ENCODE measurements at places on chromosomes 7 and 10.

DNA sequence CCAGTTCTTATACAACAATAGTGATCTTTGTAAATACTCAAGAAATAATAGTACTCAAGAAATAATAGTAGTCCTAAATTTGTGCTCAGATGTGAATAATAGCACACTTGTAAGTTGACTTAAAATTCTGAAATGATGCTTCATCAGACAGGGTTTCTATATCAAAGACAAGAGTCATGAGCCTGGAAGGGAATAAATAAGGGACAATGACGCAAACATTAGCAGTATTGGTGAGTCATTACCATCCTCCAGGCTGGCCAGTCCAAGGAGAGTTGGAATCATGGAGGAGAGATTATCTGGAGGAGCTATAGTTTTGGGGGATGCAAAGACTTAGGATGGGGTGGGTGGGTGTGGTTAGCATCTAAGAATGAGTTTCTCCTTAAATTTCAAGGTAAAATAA, 6.1 kb upstream of the SH3PXD2A start:
- no peak for DNase-seq

GRCh38 chr7:25994433-25994994, 157.5 kb upstream of the NFE2L3 start:
- no peak for DNase-seq

DNA sequence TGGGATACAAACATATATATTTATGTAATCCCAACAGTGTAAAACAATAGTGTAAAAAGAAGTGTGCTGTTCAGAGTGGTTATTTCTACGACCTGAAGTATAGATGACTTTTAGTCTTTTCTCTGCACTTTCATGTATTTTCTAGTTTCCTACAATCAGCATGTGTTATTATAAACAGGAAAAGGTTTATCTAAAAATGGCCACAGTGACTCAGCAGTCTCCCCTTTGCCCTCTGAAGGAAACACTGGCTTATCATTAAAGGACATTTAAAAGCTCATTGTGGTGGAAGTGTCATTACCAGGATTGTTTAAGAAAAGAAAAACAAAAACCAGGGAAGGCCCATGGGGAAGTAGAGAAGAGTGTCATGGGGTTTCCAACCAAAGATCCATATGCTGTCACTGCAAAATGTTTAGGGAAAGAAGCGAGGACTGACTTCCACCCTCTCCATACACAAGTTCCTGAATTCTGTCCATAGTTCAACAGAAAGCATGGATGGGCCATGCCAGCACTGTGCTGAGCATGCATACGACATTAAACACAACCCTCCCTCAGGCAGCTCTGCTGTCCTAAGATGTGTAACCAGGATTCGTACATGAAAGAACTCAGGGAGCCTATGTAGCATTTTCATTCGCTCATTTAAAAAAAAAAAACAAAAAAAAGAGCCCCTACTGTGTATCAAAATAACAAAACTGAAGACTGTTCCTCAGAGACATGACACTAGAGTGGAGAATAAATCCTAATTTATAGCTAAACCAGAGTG, 10.2 kb downstream of the CYREN start:
- no peak for DNase-seq

GRCh38 chr10:33478089-33478674, 143.7 kb upstream of the NRP1 start:
- no peak for DNase-seq

DNA sequence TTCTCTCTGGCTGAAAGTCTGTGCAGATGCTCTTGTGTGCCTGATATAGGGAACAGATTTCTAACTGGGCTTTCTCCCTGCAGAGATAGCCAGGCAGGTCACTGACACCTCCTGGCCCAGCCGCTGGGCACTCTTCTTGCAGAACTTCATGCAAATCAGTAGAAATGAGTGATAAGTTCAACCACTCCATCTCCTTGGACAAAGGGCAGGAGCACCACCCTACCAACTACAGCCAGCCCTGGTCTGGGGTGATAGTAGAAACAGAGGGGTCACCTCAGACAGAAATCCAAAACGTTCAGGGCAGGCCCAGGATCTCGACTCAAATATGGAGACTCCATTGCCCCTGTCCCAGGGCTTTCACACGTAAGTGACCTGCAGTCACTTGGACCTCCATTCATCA, 917.8 kb upstream of the ZNF722 start:
- DNase-seq, result no peak

DNA sequence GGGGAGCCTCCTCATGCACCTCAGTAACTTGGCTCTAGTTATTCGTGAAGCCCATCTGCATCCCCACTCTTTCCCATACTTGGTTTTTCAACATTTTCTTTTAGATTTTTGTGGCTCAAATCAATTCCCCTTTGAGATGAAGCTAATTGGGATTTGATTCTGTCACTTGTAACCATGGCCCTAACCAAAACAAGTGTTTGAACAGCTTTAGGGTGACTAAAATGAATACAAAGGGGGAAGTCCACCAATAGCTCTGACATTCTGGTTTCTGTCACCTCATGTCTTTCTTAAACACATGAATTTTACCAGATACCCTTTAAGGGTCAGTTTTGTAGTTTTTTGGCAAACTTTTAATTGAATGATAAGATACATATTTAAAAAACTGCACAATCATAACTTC, 87.0 kb downstream of the PCGF5 start:
- DNase-seq, result no peak

DNA sequence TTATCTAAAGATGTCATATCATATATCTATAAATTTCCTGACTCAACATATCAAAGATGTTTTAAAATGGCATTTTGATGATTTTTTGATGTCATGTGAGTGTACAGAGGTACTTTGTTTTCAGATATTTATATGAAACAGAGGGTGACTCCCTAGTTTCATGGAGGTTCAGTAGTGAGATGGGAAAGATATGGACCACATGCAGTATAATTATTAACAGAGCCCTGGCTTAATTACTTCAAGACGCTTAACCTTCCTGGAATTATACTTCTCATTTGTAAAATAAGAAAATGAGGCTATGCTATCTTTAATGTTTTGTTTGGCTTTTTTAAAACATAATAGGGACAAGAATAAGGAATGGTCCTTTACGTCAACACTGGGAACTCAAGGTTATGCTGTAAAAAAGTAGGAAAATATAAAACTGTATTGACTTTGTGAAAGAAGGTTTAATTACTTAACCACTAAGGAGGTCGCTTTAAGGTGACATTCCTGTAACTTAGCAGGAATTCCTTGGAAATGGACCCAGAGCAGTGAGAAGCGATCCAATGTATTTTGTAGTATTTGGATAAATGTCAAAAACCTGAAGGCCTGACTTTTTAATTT, 821.0 kb upstream of the IGFBP3 start:
- DNase-seq, result peak; percentile 56

GRCh38 chr7:19376538-19376937, 231.3 kb upstream of the FERD3L start:
- no peak for DNase-seq

DNA sequence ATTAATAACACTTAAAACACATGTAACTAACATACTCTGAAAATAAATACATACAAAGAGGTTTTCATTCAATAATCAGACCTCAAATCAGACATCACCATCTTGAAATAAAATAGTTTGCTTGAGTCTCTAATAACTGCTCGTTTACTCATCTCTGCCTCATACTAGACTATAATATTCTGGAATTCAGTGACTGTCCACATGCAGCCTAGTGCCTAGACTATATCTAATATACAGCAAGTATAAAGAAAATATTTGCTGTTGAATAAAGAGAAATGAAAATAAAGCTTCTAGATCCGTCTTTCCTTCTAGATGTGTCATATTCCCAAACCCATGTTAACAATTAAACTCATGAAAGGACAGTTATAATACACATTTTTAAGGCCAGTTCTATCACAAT, 236.3 kb upstream of the LRRN3 start:
- DNase-seq, result no peak

GRCh38 chr7:81774551-81774950, 4.7 kb upstream of the HGF start:
- DNase-seq, result no peak

GRCh38 chr10:103968441-103969391, 1.8 kb downstream of the SLK start:
- no peak for DNase-seq

DNA sequence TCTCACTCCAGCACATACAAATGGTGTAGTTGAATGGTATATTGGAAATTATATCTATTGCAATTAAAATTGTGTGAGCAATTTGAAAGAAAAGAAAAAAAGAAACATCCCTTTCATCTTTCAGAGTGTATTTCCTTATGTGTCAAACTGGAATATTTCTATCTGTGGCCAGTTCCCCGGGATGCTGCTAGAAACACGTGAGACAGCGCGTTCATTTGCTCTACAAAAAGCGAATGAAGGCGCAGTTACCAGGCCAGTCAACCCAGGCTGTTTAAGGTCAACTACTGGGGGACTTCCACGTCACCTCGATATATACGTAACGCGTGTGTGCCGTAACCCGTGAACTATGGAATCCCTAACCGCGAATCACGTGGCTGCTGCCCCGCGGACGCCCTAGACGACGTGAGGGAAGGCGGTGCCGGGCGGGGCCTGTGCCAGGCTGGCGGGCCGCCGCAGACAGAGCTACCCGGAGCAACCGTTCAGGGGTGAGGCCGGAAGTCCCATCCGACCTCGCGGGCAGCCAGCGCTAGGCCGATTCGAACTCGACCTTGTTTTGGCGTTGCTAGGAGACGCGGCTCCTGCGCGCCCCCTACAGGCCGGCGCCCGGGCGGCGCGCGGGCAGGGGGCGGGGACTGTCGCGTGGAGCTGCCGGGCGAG, 1.1 kb upstream of the ARL4A start:
- peak; percentile 66 for DNase-seq

DNA sequence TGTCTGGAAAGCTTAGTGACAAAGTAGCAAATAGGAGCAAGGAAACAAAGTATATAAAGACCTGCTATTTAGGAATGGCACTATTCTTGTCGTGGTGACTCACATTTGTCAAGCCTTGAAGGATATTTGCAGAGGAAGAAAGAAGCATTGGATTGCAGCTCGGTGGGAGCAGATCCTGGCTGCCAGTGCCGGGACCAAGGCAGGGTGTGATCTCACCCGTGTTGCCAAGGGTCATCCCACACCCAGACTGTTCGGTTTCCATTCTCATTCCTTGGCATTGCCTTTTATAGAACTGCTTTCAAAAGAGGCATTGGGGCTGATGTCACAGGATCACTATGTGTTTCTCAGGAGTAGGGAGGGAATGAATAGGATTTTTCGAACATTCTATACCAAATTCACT, 176.2 kb downstream of the GALNT17 start:
- DNase-seq, result no peak

- DNase-seq, result no peak
Measured at GRCh38 chr10:48511875-48512231, 93.0 kb downstream of the ARHGAP22 start.

GRCh38 chr10:99920901-99921300, 88.8 kb downstream of the DNMBP start:
- DNase-seq, result no peak

GRCh38 chr7:4613846-4614548, 68.1 kb upstream of the FOXK1 start:
- DNase-seq, result no peak

GRCh38 chr7:93453262-93453661, 121.3 kb downstream of the CALCR start:
- DNase-seq, result no peak

GRCh38 chr10:124754227-124754626, 10.0 kb upstream of the FAM53B start:
- no peak for DNase-seq

GRCh38 chr10:58921421-58921855, 255.0 kb upstream of the PHYHIPL start:
- no peak for DNase-seq

DNA sequence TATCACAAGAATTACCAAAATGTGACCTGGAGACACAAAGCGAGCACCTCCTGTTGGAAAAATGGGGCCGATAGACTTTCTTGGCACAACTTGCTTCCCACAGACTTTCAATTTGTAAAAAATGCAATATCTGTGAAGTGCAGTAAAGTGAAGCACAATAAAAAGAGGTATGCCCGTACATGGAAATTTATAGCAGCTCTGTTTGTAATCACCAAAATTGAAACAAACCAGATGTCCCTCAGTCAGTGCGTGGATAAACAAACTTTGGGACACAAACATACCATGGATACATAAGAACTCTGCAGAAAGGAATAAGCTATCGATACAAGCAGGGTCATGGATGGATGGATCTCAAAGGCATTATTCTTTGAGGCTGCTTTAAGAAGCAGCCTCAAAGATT, 33.6 kb downstream of the ARID5B start:
- peak; percentile 44 for DNase-seq

GRCh38 chr10:58502956-58503355, 9.7 kb upstream of the BICC1 start:
- no peak for DNase-seq

DNA sequence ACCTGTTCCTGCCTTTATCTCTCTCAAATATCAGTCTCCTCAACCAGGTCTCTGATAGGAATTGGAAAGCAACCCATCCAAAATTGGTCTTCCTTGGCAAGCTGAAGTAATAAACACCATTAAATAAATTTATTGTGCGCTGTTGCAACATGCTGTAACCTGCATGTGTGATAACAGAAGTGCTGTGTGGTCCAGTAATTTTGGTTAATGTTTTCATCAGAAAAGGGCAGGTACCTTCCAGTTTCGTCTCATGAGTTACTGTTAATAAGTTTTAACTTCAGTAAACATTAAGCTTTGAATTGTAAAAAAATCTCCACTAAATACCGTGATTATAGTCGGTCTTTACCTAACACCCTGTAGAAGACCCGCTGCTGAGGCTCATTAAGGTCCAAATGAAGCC, 624.7 kb downstream of the TNS3 start:
- DNase-seq, result no peak

DNA sequence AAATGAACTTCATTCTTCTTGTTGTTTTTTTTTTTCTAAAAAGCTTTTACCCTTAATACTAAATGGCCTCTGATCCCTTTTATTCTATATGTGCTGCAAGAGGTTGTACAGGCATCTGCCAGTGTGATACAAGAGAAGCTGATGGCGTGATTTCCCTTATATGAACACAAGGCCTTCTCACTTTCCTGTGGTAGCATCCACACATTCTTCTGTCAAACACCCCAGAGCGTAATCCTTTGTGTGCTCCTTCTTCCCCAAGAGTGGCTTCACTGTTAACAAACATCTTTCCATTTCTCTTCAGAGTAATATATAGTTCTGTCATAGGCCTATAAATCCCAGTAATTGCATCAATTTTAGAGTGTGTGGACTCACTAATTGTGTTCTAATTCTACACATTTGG, 86.3 kb upstream of the CAPZA2 start:
- DNase-seq, result no peak

DNA sequence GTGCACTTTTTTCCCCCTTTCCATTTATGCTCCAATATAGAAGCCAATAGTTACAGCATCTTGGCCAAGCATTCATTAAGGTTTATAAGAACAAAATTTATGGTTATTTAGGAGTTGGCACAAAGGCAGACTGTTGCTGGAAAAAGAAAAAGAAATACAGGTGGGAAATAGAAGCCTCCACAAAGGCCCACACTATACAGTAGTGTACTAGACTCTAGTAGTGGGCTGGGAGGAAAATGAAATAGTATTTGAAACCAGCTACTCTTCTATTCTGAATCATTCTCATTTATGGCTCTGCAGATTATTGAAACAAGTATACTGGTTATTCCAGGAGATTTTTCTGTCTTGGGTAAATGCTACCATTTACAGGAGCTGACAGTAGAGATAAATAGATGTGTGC, 80.9 kb upstream of the CDK6 start:
- no peak for DNase-seq
